ENCODE measurements at places on chromosomes 5 and 9.

GRCh38 chr5:88681211-88681803 is 201.7 kb downstream of the MEF2C start:
- no peak for DNase-seq

- no peak for DNase-seq
These were observed 27.6 kb downstream of the ALDH1A1 start for GRCh38 chr9:72925126-72925789.

GRCh38 chr5:10106285-10106684 is 143.4 kb downstream of the ATPSCKMT start:
- no peak for DNase-seq

GRCh38 chr9:16563446-16563845 is 307.0 kb downstream of the BNC2 start:
- DNase-seq, result no peak

- no peak for DNase-seq
These were observed 266.3 kb downstream of the TLR4 start for GRCh38 chr9:117970276-117971050.

DNA sequence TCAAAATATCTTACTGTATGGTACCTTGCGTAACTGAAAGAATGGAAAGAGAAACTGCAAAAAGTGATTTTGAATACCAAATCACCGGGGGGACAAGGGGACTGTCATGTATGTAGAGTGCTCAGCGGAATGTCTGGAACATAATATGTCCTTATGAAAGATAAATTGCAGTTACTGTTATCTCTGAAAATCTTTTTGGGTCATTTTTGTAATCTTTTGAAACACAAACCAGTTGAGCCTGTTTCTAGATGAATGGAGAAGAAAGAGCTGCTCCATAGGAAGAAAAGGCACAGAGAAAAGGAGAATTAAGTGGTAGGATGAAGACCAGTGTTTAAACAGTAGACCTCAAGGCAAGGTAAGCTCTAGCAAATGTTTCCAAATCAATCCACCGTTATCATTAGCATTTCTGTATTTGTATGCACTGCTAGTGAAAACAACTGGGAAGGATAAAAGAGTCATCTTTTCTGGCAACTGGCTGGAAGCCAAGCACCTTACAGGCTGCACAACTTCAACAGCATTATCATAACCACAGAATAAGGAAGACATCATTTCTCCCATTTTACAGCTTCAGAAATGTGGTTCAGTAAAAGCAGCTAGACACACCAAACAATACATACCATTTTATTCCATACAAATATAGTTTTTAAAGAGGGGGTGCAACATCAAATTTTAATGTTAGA is 158.5 kb downstream of the TRPM3 start:
- no peak for DNase-seq

- no peak for DNase-seq
These were observed 10.9 kb downstream of the IGIP start for GRCh38 chr5:140136624-140137023.

GRCh38 chr9:99193466-99193821 is 28.3 kb downstream of the ALG2 start:
- no peak for DNase-seq

DNA sequence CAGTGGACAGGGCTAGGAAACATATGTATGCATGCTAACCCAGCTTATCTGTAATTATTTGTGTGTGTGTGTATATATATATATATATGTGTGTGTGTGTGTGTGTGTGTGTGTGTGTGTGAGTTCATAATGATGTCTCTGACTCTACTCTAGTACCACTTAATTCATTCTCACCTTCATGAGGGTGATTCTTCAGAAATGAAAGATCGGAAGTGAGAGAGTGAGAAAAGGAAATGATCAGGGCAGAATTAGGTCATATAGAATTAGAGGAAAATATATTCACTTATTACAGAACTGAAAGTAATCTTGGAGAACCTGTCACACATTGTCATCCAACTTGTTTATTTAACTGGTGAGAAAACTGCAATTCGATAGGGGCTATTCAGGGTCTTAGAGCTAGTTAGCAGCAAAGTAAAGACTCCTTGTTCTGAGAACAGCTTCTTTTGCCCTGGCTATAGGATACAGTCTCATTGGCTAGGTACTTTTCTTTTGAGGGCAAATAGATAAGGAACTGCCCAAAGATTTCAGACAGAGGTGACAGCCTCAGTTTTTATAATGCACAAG is 58.8 kb downstream of the C9orf153 start:
- DNase-seq, result no peak

DNA sequence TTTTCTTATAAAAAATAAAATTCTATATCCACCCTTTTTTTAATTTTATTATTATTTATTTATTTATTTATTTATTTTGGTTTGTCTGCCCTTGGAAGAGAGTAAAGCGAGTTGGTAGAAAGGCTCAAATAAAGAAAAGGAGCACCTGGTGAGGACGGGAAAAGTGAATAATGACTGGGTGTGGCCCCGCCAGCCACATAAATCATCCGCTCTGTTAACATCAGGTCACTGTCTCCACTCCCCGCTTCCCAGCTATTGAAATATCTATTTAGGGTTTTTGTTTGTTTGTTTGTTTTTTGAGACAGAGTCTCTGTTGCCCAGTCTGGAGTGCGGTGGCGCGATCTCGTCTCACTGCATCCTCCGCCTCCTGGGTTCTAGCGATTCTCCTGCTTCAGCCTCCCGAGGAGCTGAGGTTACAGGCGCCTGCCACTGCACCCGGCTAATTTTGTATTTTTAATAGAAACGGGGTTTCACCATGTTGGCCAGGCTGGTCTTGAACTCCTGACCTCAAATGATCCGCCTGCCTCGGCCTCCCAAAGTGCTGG is 844 bp downstream of the POLR3G start:
- DNase-seq, result no peak

DNA sequence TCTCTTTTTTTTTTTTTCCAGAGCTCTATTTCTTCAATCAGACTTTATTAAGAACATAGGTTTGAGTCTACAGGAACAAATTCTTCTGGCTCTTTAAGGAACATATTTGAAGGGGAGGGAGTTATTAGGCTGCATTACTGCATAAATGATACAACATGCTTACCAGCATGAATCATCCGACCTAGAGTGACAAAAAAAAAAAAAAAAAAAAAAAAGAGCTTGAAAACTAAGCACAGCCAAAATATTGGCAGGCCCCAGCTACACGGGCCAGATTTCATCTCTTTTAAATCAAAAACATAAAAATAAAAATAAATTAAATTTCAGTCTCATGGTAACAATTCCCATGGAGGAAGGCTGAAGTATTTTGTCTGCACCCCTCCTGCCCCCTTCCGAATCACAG is 26.3 kb downstream of the MSX2 start:
- DNase-seq, result no peak

GRCh38 chr5:58241389-58241788 is 218.5 kb downstream of the PLK2 start:
- DNase-seq, result no peak

DNA sequence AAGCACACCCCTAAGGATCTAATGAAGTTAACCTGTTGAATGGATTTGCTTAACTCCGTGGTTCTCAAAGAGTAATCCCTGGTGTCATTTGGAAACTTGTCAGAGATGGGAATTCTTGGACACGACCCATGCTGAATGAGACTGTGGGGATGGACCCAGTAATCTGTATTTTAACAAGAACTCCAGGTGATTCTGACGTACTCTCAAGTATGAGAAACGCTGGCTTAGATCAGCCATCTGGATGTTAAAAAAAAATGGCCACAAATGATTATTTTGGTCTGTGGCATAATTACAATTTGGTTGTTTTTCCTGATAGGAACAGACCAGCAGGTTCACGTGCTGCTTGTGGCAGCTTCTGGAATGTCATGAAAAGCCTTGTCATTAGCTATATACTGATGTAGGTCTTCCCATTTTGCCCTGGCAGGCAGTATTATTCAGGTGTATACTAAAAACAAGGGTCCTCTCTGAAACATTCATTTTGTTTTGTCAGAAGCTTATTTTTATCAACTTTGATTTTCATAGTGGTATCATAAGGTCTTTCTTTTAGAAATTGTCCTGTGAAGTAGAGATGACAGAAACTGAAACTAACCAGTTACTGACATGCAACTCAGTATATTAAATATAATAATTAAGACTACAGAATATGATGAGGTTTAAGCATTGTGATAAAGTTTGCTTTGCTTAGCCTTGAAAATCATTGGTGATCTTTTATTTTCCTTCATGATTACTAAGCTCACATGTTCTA is 15.4 kb downstream of the CPEB4 start:
- DNase-seq, result no peak

Measured in amygdala (tissue), 56 donors.